LoVo (cell line): ENCODE measurements at places on chromosomes 2 and 18.

DNA sequence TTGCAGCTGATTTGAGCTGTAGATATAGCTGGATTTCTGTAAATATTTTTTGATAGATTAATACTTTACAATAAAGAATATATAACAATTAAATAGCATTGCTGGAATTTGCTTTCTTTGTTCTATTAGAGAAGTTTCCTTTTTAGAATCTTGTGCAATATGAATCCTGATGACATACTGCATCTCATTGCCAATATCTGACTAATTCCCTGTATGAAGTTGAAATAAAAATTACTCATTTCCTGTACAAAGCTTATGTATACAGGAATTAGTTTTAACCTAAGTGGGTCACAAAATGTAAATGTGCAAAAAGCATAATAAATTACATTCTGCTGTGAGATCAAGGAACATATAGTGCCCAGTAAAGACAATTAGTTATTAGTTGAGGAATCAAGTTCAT lies 72.8 kb upstream of the TMEFF2 start:
- DNase-seq, result no peak

- DNase-seq, result no peak
These were observed 19.5 kb downstream of the INPP4A start for GRCh38 chr2:98463988-98464771.

GRCh38 chr2:141923657-141924056 lies 207.2 kb downstream of the LRP1B start:
- DNase-seq, result no peak

DNA sequence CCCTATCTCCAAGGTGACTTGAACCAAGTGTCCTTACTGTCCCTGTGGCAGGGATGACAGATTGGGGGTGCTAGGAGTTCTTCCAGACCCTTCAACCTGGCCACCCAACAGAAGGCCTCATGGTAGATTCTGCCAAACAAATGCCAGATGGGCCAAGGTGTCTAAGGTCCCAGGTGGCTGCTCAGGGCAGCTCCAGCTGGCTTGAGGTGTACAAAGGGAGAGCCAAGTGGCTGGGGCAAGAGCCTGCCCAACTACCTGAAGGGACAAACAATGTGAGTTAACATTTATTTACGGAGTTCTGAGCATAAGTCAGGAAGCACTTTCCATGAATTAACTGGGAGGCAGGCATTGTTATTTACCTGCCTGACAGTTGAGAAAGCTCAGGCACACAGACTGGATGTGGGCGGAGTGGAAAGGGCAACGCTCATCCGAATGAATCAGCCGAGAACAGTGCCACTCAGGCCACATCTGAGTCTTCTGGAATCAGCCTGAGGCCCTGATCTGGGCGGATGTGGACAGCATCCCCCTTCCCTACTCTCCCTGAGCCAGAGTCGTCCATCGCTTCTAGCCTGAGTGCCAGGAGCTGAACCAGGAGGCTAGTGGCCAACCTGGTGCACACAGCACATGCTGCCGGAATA lies 4.4 kb upstream of the KCNIP3 start:
- no peak for DNase-seq
